Cerebellar nuclear complex (tissue), 1 donor: ENCODE measurements at places on chromosomes 3 and 15.

DNA sequence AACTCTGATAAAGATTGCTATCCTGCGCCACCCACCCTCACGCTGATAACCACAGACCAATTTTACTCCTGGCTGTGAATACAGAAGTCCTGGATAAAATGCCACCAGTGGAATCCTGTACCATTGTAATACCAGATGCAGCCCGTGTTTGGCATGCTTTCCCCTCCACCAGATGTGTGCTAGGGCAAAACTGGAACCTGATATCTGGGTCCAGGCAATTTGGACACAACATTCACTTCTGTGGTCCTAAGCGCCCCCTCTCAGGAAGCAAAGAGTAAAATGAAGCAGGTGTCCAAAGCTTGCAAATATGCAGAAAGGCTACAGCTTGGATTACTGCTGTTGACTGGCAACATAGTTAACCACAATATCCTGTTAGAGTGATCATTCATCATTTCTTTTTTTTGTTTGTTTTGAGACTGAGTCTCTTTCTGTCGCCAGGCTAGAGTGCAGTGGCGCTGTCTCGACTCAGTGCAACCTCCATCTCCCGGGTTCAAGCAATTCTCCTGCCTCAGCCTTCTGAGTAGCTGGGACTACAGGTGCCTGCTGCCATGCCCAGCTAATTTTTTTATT lies 32.8 kb downstream of the LOXL1 start:
- no peak for DNase-seq

- DNase-seq: no peak
These were observed 107.5 kb upstream of the THBS1 start for GRCh38 chr15:39473298-39473947.

DNA sequence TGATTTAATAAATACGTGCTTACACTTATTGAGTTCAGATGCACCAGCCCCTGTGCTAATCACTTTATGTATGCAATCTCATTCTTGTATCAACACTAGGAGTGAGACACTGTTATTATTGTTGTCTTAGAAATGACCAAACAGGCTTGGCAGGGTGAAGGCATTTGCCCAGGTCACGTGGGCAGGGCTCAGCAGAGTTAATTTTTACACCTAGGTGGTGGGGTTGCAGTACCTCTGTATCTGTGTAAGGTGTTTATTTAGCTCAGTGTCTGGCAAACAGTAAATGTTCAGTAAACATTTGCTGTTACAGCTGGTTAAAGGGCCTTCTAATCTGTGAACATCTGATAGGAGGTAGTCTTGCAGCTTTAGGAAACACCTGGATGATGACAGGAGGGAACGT lies 200.0 kb downstream of the CACNA2D3 start:
- no peak for DNase-seq

- no peak for DNase-seq
These were observed 134.6 kb downstream of the MEIS2 start for GRCh38 chr15:36965570-36966342.

GRCh38 chr3:149442043-149442442 lies 32.5 kb upstream of the TM4SF4 start:
- no peak for DNase-seq

DNA sequence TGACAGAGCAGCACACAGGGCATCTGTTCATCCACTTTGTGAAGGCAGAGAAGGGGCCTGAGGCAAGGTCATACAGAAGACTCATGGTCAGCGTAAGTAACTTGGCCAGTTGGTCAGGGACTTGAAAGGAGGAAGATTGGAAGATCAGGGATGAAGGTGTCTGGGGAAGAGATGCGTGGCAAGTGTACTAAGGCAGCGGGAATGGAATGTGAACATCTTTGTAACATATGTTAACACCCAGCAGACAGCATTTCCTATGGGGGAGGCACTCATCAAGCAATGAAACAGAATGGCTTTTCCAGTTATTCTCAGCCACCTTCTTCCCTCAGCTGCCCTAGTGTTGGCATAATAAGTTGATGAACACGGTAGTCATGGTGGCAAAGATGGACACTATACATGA lies 7.8 kb upstream of the RFC4 start:
- DNase-seq: no peak

DNA sequence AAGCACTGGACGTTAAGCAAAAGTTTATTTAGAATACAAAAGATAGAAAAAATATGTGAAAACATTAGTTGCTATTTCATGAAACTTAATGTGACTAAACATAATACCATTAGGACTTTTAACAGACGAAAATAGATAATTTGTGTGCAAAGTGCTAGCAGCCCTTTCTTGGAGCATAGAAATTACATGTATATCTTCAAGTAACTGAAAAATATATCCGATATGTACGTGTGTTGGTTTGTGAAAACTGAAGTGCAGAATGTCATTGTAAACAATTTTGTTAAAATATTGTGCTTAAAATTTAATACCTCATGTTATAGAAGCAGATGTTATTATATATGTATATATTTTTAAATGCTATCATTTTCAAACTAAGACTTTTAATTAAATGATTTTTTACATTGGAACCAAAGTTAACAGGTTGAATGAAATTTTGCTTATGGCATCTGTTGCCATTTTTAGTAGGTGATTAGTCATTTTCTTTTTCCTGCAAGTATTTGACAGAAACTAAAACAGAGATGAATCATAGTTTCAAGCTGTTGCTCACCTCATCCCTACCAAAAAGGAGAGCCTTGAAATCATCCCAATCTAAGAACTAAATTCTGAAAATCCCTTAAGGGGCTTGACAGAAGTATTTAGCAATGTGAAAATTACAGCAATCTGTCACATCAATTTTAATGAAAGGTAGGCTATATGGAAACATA lies 334.8 kb downstream of the NAALADL2 start:
- no peak for DNase-seq

DNA sequence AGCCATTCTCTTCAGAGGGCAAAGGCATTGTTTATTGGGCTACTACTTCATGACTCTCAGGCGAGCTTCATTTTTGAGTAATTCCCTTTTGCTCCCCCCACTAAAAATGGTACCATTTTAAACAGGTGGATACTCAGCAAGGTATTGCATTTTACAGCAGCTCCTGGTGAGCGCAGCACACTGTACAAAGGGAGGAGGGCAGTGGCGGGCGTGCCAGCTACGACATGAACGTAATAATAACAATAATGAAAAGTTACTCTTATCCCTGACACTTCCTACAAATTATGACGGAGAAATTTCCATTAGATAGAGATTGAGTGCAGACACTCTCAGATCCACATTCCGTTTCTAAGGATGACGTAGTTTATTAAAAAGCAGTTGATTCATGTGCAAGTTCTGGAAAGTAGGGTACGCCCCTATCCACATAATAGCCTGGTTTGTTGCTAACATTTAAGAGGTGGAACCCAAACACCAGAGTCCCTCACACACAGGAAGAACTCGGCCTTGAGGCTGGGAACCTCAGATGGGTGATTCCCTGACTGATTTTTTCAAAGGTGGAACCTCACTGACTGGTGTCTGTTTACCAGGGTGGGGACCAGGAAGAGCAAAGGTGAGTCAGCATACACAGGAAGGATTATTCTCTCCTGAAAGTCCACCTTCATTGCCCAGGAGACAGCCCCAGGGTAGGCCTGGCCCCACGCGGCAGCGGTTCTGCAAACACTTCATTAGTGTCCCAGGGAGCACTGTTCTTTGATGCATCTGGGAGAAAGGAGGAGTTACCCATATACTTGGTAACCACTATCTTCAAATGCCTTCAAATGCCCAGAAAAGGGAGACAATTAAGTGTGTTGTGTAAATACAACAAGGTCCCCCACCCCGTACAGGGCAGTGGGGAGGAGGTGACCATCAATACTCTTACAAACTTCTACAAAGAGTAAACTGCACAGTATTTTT lies 69.9 kb downstream of the LDHAL6B start:
- no peak for DNase-seq

DNA sequence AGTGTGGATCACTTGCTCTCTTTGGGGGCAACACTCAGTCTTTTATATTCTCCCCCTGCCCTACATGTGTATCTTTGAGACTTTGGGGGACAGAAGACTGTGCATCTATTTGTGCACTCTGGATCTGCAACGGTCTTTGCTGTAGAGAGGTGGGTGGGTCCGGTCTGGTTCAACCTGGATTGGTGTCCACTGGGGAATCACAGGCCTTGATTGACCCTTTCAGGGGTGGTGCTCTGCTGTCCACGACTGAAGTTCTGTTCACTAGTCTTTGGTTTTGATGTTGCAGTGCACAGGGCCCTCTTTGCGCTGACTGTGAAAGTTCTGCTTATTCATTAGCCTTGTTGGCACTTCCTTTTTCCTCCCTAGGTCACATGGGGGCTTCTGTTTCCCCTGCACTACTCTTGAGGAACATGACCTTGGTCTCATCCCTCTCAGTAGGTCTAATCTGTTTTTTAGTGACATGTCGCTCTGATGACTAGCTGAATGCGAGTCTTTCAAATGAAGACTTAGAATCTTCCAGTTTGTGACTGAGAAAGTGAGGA lies 284.2 kb downstream of the SV2B start:
- no peak for DNase-seq

- no peak for DNase-seq
These were observed 264.4 kb downstream of the MECOM start for GRCh38 chr3:169399068-169399467.

- no peak for DNase-seq
These were observed 547.6 kb downstream of the FOXP1 start for GRCh38 chr3:71035886-71036285.

DNA sequence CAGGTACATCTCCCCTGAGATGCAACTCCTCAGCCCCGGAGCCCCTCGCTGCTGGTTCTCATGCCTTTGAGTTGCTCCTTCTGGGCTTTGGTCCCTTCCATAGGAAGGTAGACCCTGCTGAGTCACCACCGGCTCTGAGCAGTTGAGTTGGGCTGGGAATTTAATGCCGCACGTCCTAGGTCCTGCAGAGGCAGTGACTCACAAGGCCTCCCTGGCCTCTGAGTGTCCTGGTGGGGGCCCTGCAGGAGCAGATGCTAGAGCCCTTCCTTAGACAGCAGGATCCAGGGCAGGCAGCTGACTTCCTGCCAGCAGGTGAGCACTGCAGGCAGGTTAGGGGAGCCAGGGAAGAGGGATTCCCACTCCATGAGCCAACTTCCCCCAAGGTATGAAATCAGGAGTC lies 5.5 kb upstream of the NTRK3 start:
- DNase-seq: no peak

- peak; percentile 54 for DNase-seq
These were observed 163.4 kb downstream of the KLF13 start for GRCh38 chr15:31489801-31490646.

DNA sequence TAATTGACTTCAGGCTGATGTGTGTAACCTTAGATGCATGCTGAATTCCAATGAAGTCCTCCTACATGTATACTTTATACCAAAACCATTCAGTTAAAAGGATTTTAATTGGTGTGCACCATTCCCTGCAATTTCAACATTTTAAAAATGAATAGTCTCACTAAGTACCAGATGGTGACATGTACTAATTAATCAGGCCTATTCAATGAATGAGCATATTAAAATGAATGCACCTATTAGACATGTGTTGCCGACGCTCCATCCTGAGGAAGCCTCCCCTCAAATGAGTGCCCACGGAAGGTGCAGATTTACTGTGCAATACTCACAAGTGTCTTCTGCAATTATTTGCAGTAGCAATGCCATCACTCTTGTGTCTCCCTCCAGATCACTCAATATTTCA lies 124.7 kb upstream of the TSPAN3 start:
- no peak for DNase-seq

DNA sequence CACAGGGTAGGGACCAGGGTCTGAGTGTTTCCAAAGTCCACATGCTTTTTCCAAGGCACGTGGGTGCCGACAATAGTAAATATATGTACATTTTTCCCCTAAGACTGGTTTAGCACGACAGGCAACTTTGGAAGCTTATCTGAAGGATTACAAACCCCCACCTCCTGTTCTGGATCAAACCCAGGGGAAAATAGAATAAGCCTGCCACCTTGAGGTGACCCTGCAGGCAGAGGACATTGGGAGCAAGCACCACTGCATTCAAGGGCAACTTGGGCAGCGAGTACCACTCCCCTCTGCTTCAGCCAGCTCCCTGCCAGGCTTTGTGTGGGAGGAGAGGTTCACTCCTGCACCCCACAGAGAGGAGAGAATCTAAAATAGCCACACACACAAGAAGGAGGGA lies 44.8 kb downstream of the KBTBD12 start:
- DNase-seq: no peak

GRCh38 chr15:66038387-66039116 lies 169.3 kb downstream of the RAB11A start:
- no peak for DNase-seq

- no peak for DNase-seq
These were observed 13.1 kb upstream of the NR1I2 start for GRCh38 chr3:119768668-119769393.

- no peak for DNase-seq
These were observed 193.0 kb downstream of the RORA start for GRCh38 chr15:61036136-61036535.

DNA sequence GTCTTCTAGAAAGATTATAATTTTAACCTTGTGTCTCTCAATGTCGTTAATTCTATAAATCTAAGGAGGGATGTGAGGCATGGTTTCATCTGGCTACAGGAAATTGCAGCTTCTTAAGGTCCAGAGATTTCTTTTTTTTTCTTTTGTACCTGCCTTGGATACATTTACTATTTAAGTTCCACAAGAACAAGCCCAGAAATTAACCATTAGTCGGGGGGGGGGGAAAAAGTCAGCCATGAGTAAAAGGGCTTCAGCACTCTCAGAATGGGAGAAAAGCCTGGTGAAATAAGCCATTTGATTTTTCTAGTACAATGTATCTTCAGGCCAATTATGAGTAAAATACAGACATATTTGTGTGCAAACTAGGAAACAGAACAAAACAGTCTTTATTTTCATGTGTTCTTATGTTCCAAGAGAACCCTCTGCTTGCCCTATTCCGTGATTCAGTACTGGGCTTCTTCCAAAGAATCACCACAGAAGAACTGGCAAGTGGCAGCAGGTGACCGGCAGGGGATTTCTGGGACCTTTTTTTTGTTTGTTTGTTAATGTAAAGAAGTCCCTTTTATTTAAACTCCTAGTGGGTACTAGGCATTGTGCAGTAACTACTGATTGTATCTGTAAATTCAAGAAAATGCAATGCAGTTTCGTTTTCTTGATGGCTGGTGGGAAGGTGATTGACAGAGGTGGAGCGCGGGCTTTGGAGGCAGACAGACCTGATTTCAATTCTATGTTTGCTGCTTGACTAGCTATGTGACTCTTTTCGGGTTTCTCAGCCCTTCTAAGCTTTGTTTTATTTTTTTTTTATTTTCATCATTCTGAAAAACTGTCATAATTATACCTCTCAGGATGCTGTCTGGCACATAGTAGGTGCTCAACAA lies 82.5 kb downstream of the PEX5L start:
- DNase-seq: no peak

- DNase-seq: no peak
These were observed 29.0 kb upstream of the BDH1 start for GRCh38 chr3:197584733-197585132.

GRCh38 chr3:8777978-8778267 lies 8.5 kb upstream of the OXTR start:
- DNase-seq: no peak

DNA sequence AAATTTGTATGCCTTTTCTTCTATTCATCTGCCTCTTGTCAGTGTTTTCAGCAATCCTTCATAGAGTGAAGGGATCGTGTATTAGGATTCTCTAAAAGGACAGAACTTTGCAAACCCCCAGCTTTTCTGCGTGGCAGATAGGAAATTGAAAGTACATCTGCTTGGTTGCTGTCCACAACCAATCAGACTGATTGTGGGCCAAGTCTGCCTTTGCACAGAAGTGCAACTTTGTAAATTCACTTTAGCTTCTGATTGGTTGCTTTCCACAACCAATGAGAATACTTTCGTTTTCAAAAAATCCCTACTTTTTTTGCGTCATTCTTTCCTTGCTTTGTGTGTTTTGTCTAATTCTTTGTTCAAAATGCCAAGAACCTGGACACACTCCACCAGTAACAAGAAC lies 847.4 kb downstream of the FHIT start:
- DNase-seq: no peak
